EH (cell line): ENCODE measurements at places on chromosomes 1 and 21.

DNA sequence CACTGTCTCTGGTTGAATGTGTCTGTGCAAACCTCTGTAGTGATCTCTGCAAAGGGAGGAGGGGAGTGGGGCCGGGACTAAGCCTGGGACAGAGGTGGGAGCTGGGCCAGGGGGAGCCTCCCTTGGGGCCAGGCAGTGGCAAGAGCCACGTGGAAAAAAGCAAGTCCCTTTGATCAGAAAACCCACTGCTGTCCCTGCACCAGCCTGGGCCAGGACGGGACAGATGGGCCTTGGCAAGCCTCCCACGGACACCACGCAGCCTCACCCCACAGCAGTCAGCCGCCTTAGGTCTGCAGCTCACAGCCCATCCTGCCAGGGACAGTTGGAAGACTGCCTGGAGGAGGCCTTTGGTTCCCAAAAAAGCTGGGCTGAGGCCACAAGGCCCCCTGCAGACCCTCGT lies 11.7 kb upstream of the TRAPPC10 start:
- no peak for DNase-seq

GRCh38 chr1:167671727-167672511 lies 41.9 kb downstream of the RCSD1 start:
- DNase-seq: no peak

- DNase-seq: no peak
These were observed 12.1 kb upstream of the TSPEAR start for GRCh38 chr21:44723177-44724131.

DNA sequence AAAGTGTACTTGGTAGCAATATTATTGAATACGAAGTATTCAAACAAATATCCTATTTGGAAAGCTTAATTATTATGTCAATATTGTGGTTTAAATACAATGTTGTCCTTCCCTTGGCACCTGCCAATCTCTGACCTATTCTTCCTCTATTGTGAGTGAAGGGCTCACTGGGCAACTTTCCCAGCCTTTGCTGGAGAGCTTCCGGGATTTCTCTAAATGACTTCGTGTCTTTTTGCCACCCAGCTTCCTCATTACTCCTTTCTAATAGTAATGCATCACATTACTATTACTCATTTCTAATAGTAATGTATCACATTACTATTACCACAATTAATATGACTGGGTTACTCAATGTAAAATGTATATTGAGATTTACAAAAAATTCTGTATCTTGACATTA lies 880.6 kb downstream of the BRINP3 start:
- DNase-seq: no peak

DNA sequence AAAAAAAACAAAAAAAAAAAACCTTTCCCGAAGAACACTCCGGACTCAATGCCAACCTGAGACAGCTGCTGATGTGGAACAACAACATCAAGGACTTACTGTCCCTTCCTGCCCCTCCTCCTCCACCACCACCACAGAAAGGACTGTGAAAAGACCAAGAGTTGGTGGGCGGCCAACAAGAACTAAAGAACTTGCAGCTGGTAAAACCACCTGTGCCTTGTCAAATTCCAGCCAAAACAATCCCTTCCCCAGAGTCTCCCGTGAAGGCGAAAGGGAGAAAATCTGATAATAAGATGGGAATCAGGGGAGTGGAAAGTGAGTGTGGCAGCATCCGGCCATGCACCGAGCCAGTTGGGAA lies 88.9 kb downstream of the PROX1 start:
- DNase-seq: no peak

DNA sequence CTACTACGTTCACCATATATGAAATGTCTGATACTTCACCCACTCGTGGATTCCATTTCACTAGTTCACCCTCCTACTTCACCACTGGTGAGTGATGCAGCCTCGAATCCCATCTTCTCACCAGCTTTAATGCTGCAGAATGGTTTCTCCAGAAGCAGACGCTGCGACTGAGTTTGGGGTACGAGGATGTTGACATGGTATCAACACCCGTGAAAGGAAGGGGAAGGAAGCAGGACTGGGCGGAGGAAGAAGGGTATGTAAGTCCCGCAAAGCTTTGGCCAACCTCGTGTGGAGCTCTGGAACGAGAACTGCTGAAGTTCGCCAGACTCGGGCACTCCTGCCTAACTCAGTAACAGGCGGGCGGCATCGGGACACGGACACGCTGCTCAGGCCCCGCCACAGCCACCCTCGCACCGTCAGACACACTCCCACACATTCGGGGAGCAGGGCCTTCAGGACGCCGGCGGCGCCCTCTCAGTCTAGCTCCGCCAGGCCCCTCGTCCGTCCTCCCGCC lies 833 bp upstream of the DIP2A start:
- peak; percentile 50 for DNase-seq

DNA sequence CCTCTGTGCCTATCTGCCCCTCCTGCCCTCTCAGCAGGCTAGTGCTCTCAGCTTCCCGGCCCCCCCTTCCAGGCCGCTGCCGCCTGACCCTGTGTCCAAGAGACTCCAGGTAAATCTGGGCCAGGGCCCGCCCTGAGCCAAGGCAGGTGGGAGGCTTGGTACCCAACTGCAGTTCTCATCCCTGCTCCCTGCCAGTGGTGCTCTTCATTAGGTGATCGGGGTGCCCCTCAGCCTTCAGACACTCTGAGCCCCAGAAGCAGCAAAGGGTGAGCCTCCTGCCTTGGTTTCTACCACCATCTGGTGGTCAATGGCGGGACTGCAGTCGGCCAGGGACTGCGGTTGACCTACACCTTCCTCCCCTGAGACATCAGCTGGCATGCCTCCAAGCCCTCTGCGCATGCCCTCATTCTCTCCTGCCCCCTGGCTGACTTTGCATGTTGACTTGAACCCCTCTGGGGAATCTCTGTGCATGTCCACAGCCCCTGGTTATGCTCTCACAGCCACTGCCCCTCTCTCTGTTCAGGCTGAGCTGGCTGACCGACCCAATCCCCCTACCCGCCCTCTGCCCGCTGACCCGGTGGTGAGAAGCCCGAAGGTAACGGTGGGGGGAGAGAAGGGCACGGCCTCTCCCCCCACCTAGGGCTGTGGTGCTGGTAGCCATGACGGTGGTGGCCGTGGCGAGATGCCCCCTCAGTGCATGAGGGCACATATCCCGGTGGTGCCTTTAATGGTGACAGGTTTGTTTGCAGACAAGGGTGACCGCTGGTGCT lies 2.0 kb upstream of the EFNA4 start:
- DNase-seq: peak; percentile 78

DNA sequence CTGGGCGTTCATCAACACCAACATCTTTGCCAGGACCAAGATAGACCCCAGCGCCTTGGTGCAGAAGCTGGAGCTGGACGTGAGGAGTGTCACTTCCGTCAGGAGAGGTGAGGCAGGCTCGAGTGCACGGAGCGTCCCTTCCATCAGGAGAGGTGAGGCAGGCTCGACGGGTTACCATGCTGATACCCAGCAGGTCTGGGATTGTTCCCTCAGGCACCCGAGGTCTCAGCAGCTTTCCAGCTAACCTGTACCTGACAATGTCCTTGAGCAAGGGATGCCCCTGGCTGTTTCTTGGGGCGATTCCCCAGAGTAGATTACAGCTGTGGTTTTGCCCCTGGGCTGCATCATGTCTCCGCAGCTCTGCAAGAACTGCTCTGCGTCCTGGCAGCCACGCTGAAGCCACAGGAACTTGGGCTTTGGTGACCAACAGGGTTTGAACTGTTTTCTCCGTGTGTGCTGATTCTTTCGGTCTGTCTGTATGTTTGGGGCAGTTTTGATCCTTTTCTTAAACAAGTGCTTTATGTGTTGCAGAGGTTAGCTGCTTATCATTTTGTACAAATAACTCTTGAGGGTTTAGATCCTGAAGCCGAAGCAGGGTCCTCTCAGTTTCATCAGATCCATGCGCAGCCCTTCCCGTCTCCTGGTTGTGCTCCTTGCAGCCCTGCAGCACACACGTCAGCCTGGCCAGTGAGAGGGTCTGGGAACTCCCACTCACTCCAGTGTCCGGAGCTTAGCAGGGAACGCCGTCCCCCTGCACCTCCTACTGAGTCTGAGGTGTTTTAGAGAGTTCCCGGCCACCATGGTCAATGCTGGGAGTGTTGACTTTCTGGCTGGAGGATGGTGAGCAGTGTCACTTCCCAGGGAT lies 4.1 kb downstream of the SLX9 start:
- DNase-seq: no peak

GRCh38 chr1:16628361-16629111 lies 15.2 kb upstream of the NBPF1 start:
- DNase-seq: no peak

DNA sequence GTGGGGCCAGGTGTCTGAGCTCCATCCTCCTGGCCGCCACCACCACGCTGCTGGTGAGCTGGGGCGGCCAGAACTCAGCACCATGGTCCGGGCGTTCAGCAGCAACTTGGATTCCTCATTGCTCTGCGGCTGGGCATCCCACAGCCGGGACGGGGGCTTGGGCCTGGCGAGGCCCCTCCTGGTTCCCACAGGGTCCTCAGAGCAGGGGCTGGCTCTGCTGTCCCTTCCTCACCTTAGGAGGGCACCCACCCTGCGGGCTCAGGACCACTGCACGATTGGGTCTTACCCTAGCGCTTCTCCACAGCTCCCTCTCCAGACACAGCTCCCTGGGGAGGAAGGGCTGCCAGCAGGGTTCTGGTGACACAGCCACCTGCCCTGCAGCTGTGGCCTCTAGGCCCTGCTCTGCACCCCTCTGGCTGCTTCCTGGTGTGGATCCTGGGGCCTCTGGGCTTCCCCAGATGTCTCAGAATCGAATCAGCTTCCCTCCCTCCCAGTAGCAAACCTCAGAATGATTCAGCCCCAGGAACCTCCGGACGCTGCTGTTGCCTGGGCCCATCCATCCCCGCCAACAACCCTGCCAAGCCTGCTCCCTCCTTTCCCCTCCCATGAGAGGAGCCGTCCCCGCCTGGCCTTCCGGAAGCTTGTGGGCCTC lies 25.0 kb downstream of the CRYAA start:
- DNase-seq: peak; percentile 63

GRCh38 chr1:77484334-77484733 lies 198.1 kb downstream of the ZZZ3 start:
- no peak for DNase-seq

DNA sequence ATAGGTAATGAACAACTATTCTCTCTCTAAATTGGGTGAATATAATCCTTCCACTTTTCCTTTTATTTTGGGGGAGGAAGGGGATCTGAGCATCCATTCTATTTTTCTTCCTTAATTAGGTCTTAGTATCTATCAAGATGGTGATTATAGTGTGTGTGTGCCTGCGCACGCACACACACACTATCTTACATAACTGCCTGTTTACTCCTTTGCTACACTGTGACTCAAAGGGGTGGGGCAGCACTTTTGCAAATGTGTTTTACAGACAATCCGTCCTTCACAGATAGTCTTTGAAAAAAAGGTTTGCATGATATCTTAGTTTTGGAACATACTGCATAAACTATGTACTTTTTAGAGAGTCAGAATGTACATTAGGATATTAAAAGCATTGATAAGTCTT lies 191.5 kb downstream of the SDCCAG8 start:
- DNase-seq: peak; percentile 36

DNA sequence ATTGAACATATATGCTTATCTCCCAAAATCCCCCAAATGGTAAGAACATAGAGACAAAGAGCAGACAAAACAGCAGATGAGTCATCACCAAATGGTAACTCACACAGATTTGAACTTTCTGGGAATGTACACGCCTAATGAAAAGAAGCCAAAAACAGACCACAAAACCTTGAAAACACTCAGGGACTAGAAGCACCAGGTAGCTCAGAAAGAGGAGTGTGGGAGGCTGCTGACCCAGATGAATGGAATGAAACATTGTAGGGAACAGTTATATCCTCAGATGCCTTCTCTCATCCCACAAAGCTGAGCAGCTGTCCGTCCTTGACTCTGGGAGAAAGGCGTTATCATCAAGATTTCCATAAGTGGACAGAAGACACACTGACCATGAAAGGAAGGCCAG lies 307.0 kb upstream of the USP25 start:
- DNase-seq: no peak

DNA sequence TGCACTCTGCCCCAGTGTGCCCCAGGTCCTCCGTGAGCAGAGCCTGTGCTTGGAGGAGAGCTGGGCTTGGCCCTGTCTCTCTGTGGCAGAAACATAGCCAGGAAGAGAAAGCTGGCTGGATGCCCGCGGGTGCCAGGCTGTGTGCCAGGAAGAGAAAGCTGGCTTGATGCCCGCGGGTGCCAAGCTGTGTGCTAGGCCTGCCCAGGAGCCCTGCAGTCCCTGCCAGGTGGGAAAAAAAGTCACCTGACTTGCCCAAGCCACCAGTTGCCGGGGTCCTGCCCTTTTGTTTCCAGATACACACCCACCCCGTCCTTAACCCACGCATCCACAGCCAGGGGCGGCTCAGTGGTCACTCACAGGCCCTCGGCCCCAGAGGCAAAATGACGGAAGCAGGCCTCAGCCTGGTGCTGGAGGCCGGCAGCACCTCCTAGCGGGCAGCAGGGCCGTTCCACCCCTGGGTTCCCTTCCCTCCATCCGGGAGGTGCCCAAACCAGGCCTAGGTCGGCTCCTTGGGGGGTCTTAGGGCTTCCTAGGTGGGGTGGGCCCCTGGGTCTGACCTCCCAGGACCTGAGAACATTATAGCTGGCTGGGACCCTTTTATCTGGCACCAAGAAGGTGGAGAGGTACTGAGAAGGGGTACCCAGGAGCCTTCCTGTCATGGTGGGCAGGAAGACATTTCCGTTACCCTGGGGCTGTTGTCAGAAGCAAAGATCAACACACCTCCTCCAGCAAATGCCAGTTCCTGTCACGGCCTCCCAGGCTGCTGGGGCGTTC lies 9.1 kb downstream of the ITGB2 start:
- DNase-seq: no peak

- DNase-seq: no peak
These were observed 53.4 kb downstream of the PKN2 start for GRCh38 chr1:88737338-88737927.

- no peak for DNase-seq
These were observed 1.7 kb downstream of the ACBD6 start for GRCh38 chr1:180500689-180501088.

- no peak for DNase-seq
These were observed 39.0 kb upstream of the LMX1A start for GRCh38 chr1:165395478-165395877.

DNA sequence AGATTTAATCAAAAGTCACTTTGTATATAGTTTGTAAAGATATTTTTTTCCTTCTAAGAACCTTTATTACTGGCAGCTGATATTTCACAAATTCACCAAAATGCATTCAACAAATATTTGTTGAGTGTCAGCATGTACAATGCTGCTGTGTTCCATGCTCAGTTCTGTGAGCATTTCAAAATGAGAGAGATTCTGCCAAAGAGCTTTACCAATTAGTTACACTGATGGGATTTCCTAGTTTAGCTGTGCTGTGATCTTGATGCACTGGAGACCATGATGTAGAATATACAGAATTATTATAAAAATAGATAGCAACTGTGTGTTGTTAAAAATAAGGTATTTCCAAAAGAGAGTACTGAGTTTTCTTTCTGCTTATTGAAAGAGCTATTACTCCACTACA lies 225.6 kb downstream of the BRINP3 start:
- DNase-seq: no peak
